ENCODE measurements at places on chromosomes 5 and 9.

DNA sequence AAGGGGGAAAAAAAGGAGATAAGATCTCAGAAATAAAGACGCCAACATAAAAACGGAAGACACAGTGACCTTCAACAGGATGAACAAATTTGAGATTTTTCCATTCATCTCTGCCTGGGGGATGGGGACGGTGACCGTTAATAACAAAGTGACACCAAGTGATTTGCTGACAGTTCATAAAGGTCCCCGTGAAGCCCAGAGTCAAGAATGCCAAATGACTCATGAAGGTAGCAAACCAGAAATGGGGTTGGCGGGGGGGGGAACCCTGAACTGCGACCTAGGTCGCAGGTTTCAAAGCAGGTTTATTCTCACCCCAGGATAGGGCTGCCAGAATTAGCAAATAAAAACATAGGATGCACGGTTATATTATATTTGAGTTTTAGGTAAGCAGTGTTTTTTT, 21.1 kb upstream of the SHB start:
- DNase-seq, result no peak

- DNase-seq, result no peak
Measured at GRCh38 chr9:88680505-88681160, 145.7 kb downstream of the NXNL2 start.

GRCh38 chr5:2705861-2706260, 45.6 kb downstream of the IRX2 start:
- no peak for DNase-seq

- DNase-seq, result no peak
Measured at GRCh38 chr9:116209414-116210116, 56.0 kb downstream of the PAPPA start.

GRCh38 chr5:152853361-152853760, 448.3 kb upstream of the NMUR2 start:
- no peak for DNase-seq

DNA sequence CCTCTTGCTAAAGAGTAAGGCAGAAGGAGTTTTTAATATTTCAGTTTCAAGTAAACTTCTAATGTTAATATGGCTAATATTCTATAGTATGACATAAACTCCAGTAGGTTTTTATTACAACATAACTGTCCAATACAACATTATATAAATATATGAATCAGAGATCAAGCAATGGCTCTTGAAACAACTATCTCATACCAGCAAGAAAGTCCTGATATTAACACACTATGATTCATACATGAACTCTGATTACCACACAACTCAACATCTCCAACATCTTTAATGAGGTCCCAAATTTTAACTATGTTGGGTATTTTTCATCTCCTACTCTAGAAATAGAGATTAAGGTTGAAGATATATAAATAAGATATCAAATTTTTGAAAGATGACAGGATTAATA, 878.3 kb downstream of the TLE1 start:
- DNase-seq, result peak; percentile 4

DNA sequence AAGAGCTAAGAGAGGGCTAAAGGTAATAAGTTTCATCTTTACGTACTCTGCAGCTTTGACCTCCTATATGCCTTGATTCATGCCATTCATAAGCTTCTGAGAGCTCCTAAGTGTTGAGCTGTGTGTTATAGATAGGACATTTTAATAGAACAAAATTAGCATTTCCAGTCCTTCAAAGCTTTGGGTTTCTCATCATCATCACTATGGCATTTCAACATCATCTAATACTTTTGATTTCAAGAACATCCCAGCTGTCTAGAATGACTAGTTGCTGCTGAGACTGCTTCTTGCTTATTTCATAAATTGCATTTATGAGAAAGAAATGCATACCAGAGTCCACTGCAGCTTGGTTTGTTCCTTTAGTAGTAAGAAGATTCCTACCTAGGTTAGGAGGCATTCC, 201.7 kb downstream of the SGCD start:
- DNase-seq, result no peak

DNA sequence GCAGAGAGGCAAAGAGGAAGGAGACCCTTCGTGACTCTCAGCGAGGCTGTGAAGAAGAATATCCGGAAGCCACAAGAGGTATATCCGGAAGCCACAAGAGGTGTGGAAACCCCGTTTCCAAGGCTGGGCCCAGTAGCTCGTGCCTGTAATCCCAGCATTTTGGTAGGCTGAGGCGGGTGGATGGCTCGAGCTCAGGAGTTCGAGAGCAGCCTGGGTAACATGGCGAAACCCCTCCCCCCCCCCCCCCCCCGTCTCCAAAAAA, 612 bp upstream of the BBLN start:
- DNase-seq, result no peak

- DNase-seq, result no peak
Measured at GRCh38 chr5:141965071-141965470, 3.8 kb upstream of the RNF14 start.

DNA sequence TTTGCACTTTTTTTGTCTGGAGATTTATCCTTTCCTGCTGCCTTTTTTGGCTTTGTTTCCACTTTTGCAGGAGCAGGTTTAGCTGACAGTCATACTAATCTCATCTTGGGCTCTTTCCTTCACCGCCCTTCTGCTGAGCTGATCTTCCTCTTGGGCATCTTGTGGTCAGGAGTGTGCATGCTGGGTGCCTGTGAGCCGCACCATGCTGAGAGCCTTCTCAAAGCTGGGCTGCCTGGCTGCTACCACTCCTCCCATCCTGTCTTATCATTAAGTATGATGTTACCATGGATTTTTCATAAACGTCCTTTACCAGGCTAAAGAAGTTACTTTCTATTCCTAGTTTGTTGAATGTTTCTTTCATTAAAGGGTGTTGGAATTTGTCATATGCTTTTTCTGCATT, 49.5 kb upstream of the MCCC2 start:
- DNase-seq, result no peak

GRCh38 chr5:127887282-127887681, 184.1 kb downstream of the CCDC192 start:
- no peak for DNase-seq

DNA sequence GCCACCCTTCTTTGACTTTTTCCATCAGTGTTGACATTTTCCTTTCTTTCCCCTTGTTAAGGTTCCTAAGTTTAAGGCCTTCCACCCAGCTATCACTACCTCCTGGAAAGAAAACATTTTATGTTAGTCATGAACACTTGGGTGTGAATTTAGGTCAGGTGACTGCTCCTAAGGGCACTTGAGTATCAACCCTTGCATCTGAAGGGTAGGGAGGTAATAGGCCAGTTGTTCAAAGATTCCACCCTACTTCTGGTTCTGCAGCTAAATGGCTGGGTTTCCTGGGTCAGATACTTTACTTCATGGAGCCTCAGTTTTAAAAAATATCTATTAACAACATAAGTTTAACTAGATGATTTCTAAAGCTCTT, 49.1 kb upstream of the OSMR start:
- DNase-seq, result no peak

DNA sequence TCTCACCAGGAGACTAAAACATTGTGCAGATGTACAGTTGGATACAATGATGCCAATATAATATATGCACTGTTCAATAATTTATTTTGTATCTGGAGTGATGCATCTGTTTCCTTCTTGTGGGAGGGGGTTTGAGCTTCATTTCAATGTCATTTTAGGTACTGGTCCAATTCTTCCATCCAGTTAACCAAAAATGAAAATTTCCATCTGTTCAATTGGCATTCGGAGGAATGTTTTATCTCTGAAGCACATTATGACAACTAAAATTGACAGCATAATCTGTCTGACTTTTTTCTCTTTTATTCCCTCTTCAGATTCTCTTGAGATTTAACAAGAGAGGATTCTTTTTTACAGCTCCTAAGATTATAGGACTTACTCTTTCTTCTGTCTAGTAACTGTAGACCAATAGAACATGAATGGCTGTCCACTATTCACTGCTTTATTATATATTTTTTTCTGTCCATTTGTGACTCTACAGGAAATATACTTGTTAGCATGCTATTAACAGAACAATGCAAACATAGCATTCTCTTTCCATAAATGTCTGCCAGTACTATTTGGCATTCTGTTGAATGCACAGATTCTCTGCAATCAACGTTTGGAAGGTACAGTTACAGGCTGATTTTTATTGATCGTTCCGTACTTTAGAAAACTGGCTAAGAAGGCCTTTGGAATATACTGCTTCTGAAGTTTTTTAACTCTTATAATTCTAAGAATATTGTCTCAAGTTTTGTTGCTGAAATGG, 57.8 kb downstream of the NDUFAF2 start:
- DNase-seq, result no peak

DNA sequence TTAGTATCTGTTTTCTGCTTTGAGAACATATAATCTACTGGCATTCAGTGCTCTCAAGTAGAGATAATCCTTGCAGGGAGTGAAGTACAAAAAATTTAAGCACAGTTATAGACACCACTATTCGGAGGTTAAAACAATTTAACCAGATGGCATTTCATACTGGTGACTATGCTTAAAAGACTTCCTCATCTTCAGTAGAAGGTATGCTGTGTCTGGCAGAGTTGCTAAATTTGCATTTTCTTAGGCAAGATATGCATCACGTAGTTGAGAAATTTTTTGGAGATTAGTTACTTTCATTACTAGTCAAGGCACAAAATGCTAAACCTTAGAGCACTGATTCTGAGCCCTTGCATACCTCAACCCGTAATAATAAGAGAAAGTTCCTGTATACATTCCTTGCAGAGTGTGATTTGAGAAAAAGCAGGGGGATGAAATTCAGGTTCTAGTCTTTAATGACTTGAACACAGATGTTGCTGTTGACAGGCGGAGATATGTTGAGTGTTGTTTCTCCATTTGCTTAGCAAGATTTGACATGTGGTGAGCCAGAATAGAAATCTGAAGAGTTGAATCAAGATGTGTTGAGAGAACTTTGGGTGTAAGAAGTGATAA, 70.8 kb upstream of the STARD4 start:
- peak; percentile 50 for DNase-seq
